ENCODE measurements at places on chromosomes 6 and 20.

DNA sequence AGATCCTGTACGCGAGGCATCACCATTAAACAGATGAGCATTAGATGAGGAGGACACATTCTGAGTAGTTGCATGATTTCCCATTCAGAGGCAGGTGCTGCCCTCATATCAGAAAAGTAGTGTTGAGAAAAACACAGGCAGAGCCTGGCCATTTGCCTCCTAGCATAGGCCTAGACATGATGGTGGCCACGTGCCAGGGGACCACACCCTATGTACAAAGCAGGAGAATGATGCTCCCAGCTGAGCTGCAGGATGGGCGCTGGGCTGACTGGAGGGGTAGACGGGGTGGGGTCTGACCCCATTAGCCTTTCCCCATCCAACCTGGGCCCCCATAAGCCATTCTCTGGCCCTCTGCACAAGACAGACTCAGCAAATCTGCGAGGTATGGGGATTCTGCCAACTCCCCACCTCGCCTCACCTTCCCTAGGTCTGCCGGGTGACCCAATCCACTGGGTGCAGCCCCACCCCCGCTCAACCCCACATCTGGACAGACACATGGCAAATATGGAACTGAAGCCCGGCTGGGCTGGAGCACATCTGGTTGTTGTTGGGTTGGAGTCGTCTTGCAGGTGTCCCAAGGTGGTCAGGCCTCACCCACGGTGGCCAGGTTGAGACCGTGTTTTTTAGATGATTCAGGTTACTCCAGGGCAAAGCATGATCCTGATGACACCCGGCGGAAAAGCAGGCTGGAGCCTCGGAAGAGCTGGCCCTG, 13.9 kb downstream of the PI16 start:
- DNase-seq, result no peak

DNA sequence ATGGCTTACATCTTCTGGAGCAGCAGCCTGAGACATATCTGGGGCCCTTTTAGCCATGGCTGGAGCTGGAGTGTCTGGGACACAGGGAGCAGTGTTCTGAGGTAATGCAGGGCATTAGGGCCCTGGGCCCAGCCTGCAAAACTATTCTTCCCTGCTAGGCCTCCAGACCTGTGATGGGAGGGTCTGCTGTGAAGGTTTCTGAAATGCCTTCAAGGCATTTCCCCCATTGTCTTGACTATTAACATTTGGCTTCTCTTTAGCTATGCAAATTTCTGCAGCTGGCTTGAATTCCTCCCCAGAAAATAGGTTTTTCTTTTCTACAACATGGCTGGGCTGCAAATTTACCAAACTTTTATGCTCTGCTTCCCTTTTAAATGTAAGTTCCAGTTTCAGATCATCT, 61.5 kb downstream of the EDN1 start:
- DNase-seq, result no peak

- DNase-seq, result no peak
Observed at GRCh38 chr6:113362301-113363047, 494.7 kb upstream of the MARCKS start.

DNA sequence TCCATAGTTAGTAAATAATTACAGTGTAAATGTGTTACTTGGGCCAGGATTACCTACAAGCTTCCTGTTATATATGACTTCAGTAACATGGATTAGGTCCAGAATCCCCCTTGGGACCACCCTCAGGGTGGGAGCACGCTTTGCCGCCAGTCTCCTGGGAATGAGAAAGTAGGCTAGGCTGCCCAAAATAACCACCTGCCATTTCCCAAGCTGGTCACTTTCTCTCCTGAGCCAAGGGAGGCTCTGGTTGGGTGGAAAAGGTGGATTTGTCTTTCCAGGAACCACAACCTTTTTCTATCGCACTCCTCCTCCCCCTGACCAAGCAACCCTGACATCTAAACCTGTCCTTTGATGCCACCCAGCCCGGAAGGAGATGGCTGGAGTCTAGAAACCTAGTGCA, 9.6 kb upstream of the RIMS4 start:
- no peak for DNase-seq

- no peak for DNase-seq
Observed at GRCh38 chr6:103002282-103002681, 1608.8 kb downstream of the GRIK2 start.
